Activated naive CD8-positive, alpha-beta T cell treated with anti-CD3 and anti-CD28 coated beads, Interleukin-2, amount 10 ng/mL, durations not matched to agents 7 days and 5 days (primary cell): ENCODE measurements at places on chromosomes 3 and 15. TPM values are rescaled to one million over a fixed set of nuclear protein-coding genes. Genes with fewer than 3 reads are reported as not detected.

Gene CCR2
- total RNA-seq: 52.5 TPM

- H3K27me3 ChIP-seq: peaks cover 6% of the 10 kb centered on the region
- no peak for DNase-seq
- H3K4me1 ChIP-seq: no peaks in the 10 kb centered on the region
These were observed 488.6 kb downstream of the MAGI1 start for GRCh38 chr3:65550137-65550536.

Gene PLA1A
- total RNA-seq: 0.19 TPM

Gene MGLL
- total RNA-seq: 2.1 TPM
